ENCODE measurements at places on chromosomes 13 and 19.

GRCh38 chr13:44234566-44234965 lies 139.1 kb upstream of the SERP2 start:
- no peak for DNase-seq

- no peak for DNase-seq
Observed at GRCh38 chr13:99119656-99120055, 81.0 kb upstream of the UBAC2 start.

DNA sequence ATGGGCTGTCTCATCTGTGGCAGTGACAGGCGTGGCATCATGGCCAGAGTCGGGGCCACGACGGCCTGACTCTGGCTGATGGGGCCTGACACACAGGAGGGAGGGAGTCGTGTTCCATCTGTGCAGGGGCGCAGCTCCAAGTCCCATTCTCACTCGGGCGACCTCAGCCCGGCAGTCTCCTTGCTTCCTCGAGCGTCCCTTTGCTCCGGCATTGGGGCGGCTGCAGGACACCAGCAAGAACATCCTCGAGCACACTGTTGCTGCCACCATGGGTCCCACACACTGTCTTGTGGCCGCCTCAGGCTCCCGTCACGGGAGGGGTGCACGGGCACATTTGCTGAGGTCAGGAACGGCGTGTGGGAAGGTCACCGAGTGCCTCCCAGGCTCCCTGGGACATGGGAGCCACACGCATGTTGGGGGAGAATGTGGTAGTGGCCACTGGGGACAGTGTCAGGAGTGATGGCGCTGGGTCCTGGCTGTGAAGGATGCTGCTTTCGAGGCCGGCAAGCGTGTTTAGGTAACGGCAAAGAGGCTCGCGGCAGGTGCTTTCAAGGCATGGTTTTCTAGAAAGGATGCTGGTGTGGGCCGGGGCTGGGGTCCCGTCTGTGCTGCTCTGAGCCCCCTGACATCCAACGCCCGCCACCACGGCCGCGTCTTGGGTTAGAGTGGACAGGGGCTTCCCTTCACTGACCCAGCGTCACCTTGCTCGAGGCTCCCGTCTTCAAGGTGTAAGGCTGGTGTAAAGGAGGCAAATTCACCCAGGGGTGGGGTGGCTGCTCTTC lies 3.4 kb downstream of the IZUMO4 start:
- DNase-seq: no peak

DNA sequence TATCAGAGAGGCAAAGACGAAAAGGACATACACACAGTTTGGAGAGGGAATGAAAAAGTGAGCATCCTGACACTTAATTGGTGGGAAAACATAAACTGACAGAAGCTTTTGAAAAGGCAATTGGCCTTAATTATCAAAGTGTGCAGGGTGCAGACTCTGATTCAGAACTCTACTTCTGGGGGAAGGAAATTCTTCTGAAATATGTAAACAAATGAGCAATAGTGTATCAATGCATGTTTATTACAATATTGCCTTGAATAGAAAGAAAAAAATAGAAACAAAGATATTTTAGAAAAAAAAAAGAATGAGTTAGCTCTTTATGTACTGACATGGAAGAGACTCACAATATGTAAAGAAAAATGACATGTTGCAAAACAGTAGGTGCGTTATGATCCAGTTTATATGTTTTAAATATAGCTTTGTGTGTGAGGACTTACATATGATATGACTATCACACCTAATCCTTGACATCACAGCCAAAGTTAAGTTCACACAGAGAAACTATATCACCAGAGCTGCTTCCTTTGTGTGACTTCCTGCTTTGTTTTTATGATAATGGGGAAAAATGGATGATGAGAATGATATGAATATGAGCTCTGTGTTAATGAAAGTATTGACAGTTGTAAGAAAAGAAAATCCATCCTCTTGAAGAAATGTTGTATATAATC lies 182.4 kb downstream of the KCTD12 start:
- no peak for DNase-seq

DNA sequence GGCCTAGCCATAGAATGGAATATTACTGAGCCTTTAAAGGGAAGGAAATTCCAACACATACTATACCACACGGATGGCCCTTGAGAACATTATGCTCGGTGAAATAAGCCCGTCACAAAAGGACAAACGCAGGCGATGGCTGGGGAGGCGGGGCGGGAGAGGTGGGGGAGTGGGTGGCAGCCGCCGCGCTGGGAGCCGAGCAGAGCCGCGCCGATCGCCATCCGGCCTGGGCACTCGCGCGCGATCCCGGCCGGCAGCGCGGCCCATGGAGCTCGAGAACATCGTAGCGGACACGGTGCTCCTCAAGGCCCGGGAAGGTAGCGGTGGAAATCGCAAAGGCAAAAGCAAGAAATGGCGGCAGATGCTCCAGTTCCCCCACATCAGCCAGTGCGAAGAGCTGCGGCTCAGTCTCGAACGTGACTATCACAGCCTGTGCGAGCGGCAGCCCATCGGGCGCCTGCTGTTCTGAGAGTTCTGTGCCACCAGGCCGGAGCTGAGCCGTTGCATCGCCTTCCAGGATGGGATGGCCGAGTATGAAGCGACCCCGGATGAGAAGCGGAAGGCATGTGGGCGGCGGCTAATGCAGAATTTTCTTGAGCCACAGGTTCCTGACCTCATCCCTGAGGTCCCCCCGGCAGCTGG lies 140.1 kb downstream of the ZDHHC20 start:
- no peak for DNase-seq

- DNase-seq: no peak
Observed at GRCh38 chr19:28020619-28021258, 1192.2 kb downstream of the UQCRFS1 start.

DNA sequence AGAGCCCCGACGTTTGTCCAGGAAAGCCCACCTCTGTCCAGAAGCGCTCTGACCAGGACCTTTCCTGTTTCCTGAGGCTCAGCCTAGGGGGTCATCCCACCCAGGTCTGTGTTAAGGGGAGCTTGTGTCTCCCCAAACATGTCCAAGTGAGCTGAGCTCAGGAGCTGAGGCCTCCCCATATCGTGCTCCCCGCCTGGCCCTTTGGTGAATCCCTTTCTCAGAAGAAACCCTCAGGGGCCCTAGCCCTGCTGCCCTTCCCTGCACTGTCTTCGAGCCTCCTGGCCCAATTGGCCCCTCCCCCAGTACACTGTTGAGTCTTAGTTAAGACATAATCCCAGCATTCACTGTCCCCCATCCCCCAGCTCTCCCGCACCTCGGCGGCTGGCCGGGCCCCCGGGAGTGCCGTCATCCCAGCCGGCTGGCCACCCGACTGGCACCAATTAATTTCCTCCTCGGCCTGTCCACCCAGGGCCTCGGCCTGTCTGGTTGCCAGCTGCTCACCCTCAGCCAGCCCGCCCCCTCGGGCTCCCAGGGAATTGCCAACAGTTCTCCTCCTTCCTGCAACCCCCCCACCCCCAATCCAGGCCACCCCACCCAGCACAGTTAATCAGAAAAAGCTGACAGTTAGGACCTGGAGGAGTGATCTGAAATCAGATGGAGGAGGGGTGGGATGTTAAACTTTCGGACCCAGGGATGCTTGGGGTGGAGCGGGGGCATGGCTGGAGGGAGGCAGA lies 13.6 kb downstream of the IER2 start:
- DNase-seq: peak; percentile 24

GRCh38 chr13:75726306-75726705 lies 90.2 kb downstream of the LMO7 start:
- no peak for DNase-seq

GRCh38 chr13:38669234-38669964 lies 17.5 kb upstream of the FREM2 start:
- no peak for DNase-seq

GRCh38 chr13:66162470-66162869 lies 1067.7 kb downstream of the PCDH9 start:
- no peak for DNase-seq

DNA sequence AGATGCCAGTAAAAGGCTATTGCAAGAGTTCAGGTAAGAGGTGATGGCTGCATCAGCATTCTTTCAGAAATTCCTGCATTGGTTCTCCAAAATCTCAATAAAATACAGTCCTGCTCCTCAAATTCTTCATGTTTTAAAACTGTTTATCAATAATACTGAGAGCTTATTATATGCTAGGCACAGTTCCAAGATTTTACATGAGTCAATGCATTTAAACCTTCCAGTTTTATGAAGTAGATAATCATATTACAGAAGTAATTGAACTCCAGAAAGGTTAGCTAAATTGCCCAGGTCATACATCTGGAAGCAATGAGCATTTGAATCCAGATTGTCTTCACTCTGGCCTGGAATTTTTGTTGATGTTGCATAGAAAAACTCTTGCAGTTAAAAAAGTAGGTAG lies 282.9 kb upstream of the SLITRK6 start:
- no peak for DNase-seq

DNA sequence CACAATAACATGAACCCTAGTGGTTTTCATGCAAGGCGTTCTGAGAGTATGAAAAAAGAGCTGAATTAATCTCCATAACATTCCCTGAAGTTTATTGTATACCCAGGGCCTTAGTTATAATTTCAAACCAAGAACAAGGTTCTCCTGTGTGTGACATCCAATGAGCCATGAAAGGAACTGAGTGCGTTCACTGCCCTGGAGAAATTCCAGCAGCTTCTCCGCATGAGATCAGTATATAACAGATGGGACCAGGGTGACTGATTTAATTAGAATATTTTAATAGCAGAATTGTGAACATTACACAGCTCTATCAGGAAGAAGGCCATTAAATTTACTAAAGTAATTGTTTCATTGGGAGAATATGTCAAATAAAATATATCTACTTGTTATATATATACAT lies 1190.5 kb upstream of the SLC10A2 start:
- no peak for DNase-seq

DNA sequence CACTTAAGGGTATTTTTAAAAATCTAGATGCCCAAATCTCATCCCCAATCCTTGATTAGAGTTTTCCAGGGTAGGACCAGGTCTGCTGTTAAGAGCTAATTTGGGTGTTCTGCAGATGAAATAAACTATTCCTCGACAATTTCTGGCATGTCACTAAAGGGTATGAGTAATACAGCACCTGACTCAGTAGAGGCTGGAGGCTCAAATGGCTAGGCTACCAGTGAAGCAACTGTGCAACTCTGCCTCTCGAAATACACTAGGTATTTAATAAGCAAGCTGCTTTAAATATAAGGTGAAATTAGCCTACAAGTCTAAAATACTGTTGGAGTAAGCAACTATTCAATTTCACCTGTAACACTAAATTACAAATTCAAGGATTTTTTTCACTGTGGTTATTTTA lies 1.5 kb downstream of the RNF6 start:
- DNase-seq: no peak

DNA sequence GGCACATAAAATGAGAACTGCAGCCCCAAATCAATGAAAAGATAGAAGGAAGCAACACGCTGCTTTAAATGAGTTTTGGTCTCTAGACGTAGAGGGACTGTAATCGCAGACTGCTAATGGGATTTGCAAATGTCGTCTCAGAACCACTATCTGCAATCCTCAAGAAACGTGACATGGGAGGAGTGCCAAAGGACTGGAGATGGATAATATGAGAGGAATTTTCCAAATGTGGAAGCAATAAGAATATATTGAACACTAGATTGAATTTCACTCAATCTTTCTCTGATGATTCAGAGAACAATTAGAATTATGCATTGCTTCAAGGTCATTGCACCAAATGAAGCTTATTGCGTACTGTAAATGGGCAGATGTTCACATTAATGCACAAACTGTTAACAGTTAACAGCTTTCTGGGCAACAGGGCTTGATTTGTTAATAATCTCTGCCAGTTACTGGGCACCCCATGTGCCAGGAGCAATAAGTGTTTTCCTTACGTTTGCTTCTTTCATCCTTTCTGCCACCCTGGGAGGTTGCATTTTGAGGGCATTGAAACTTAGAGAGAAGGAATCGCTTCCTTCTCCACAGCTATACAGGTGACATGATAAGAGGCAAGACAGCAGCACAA lies 62.8 kb upstream of the WASF3 start:
- no peak for DNase-seq

- no peak for DNase-seq
Observed at GRCh38 chr19:46791944-46792343, 3.5 kb upstream of the SLC1A5 start.

- no peak for DNase-seq
Observed at GRCh38 chr19:35207391-35207871, 21.1 kb downstream of the FAM187B start.

DNA sequence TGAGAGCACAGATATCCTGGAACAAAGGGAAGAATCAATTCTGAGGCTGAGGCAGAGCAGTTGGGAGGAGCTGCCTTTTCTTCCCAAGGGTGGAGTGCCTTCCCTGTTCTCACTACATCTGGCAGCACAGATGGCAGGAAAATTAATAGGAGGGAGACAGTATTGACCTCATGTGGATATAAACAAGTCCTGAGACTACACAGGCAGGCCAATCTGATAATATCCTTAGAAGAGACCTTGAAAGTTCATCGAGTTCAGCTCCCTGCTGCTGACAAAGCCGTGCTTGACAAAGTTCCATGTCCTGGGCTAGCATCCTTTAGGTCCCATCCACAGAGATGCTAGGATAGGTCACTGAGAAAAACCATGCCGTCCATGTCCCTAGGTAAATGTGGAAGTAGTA lies 1451.5 kb downstream of the EFNB2 start:
- no peak for DNase-seq

DNA sequence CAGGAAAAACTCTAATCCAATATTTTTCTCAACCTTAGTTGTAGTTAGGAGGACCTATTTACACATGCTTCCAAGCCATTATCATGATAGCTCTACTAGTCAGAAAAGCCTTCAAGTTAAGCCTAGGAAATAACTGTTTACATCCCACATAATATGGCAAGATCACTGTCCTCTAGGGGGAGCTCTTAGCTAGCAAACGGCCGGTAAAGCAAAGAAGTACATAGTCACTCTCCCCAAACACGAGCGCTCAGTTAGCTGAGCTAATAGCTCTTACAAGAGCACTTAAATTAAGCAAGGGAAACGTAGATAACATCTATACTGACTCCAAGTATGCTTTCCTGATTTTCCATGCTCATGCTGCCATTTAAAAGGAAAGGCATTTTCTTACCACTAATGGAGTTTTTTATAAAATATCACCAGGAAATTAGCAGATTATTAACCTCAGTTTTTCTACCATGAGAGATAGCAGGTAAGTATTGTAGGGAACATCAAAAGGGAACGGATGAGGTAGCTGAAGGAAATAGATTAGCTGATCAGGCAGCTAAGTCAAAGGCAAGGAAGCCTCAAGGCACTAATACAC lies 100.6 kb upstream of the PABPC3 start:
- peak; percentile 52 for DNase-seq

Data from T-helper 1 cell (primary cell).